Aorta (tissue), 5 donors: ENCODE measurements at places on chromosomes 6 and 20. TPM values are rescaled to one million over a fixed set of nuclear protein-coding genes. Genes with fewer than 3 reads are reported as not detected.

GRCh38 chr6:14802514-14803160 is 443.2 kb upstream of the JARID2 start:
- H3K36me3 ChIP-seq: no peaks in the 10 kb centered on the region
- no peaks in the 10 kb centered on the region for H3K4me1 ChIP-seq
- H3K4me3 ChIP-seq: no peak overlapping the region
- no peak for DNase-seq
- no peak overlapping the region for H3K27ac ChIP-seq

PHACTR1 gene
- polyA plus RNA-seq: 6.3 TPM

DNA sequence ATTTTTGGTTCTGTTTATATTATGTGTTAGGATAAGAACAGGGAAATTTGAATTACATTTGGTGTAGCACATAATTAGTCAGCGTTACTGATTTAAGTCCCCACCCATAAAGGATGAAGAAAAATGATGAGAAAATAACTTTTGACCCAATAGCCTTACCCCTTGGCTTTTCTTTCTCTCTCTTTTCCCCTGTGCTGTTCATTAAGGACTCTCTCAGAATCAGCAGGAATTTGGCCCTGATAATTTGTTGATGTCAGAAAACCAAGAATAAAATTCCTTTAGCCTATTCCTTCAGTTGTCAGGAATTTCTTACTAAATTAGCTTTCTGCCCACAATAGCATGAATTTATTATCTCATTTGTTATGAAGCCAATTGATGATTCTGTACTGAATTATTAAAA is 18.5 kb downstream of the PLCB1 start:
- no peaks in the 10 kb centered on the region for H3K36me3 ChIP-seq
- H3K4me1 ChIP-seq: no peaks in the 10 kb centered on the region
- no peaks in the 10 kb centered on the region for H3K27me3 ChIP-seq

GRCh38 chr6:85470023-85470410 is 20.1 kb downstream of the NT5E start:
- no peaks in the 10 kb centered on the region for H3K36me3 ChIP-seq
- H3K4me1 ChIP-seq: peaks cover 2% of the 10 kb centered on the region
- H3K27ac ChIP-seq: peak overlapping the region; percentile 4
- H3K4me3 ChIP-seq: no peak overlapping the region
- DNase-seq: no peak

DNA sequence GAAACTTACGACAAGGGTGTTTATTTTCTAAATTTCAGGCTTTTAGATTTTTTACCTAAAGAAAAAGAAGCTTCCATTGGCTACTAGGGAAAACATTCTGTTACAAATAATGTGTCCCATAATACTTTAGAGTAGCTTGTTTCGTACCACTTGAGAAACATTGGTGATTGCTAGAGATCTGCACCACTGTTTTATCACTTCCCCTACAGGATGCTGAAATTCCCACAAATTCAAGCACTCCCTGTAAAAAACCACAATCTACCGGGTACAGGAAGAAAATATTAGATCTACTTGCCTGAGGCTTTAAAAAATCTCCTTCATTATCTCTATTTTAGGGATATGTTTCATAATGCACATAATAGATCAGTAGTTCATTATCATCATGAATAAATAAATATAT is 29.9 kb downstream of the SEL1L2 start:
- H3K27ac ChIP-seq: no peak overlapping the region
- H3K4me1 ChIP-seq: no peaks in the 10 kb centered on the region
- H3K4me3 ChIP-seq: no peak overlapping the region
- H3K27me3 ChIP-seq: no peaks in the 10 kb centered on the region
- DNase-seq: no peak
